ENCODE measurements at places on chromosomes 7 and 10.

GRCh38 chr7:117402109-117402508 lies 25.2 kb downstream of the ASZ1 start:
- DNase-seq: peak; percentile 61

- no peak for DNase-seq
Measured at GRCh38 chr10:124693396-124693795, 50.8 kb downstream of the FAM53B start.

DNA sequence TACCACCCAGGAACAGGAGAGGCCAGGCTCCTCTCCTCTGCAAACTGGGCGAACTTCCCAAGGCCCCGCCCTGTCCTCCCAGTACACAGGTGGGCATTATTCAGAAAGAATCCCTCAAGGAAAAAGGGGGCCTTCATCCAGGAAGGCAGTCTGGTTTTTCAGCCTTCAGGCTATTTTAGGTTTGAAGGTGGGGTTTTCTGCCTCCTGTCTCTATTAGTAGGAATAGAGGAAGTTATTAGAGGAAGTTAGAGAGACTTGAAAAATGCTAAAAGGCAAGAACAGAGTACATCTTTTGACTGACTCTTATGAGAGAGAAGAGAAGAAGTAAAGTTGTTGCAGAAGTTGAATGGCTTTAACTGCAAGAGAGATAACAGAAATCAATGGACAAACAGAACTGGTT lies 250.9 kb upstream of the SORCS1 start:
- no peak for DNase-seq

DNA sequence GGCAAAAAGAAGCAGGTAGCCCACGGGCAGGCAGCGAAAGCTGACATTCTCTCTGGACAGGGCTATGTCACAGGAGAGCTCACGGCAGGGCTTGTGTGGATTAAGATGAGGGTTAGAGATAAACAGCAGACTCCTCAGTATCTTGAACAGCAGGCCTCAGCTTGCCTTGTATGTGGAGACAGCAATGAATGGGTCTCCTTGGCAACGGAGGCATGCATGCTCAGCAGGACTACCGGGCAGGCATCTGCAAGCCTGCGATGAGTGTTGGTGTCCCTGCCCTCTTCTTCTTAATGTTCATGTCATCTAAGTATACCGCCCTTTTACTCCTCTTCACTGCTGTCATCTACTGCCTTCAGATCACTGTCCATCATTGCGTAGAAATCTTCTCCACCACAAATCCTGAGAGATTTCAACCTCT lies 81.9 kb upstream of the C1GALT1 start:
- DNase-seq: peak; percentile 36

GRCh38 chr7:84629216-84629615 lies 434.6 kb upstream of the SEMA3A start:
- no peak for DNase-seq

DNA sequence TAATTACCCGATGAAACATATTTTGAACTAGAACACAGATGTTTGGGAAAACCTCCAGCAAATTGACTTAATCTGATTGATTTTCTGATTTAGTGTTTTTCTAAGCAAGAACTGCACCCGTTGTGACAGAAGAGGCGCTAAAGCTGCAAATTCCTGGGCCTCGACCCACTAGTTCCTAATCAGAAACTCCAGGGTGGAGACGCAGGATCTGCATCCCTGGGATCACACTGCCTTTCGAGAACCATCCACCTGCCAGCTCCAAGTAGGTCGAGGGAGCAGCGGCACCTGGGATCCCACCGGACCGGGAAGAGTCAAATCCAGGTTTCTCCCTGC lies 136.8 kb upstream of the CDCA7L start:
- DNase-seq: no peak

GRCh38 chr7:32066441-32066840 lies 3.8 kb downstream of the PDE1C start:
- DNase-seq: no peak

DNA sequence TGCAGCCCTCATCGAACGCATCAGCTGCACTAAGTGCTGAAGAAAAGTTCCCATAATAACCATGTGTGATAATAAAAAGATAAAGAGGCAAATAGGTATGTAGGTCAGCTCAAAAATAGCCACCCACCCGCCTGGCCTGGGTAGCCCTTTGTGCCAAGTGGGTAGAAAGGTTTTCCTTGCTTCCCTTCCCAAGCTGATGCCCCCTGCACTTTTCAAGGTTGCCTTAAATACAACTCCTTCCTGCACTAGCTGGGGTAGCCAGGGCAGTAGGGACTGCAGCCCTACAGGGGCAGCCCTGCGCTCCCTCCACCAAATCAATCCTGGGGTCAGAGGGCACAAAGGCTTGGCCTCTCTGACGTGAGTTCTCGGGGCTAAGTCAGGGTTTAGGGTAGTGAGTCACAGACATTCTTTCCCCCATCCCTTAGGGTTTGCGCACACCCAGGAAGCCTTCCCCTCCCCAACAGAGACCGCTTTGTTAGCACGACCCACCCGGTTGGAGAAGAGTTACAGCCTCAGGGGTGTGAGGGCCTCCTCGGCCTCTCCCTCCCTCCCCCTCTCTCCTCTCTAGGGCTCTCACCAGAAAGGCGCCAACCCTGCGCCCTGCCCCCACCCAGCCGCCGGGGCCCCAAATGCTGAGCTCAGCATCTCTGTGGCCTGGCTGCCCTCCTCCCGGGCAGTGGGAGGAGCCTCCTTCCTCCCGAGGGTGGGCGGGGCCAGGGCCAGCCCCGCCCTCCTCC lies 13.3 kb upstream of the DDIT4 start:
- peak; percentile 97 for DNase-seq

DNA sequence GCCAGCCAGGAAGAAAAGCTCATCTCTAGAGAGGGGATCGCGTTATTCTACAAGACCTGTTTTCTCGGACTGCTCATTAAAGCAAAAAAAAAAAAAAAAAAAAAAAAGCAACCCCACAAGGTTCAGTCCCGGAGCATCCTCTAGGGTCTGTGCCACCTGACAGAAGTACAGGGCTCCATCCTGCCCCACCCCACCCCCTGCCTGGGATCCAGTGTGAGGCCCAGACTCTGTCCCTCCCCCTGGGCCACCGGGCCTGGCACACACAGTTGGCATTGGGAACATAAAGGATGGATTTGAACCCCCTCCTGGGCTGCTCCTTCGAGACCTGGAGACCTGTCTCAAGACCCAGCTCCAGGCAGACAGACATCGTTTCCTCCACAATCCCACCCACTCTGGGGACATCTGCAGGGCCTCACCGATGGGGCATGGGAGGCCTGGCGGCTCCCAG lies 688 bp downstream of the ORAI2 start:
- no peak for DNase-seq

DNA sequence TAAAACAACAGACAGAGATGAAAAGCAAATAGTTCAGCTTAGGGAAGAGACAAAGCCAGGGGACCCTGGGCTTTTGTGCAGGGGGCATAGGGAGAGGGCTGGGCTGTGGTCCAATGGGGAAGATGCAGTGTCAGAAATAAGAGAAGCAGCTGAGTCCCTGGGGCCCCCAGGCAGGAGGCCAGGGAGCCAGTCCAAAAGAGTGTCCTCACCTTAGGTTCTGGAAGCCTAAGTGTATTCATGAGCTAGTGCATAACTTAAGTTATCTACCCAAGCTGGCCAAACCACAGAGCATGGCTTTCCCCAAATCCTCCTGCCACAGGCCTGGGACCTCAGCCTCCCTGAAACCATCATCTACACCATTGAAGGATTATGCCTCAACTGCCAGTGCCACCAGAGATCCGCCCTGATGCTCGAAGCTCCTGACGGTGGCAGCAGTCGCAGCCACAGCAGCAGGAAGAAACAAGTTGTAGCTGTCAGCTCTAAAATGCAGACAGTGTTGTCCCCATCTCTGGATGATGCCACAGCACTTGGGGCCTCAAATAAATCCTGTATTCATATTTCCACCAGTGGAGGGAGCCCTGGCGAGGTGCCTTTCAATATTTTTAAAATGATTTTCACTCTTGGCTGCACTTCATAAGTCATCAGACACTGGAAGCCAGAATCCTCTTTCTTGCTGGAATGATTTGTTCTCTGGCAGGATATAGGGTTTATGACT lies 574.6 kb downstream of the GRID1 start:
- DNase-seq: peak; percentile 9

- DNase-seq: peak; percentile 53
Measured at GRCh38 chr10:60423920-60424319, 34.2 kb upstream of the ANK3 start.

- no peak for DNase-seq
Measured at GRCh38 chr7:71710442-71710841, 578.5 kb downstream of the GALNT17 start.

- no peak for DNase-seq
Measured at GRCh38 chr10:95312257-95312656, 21.5 kb upstream of the PDLIM1 start.

DNA sequence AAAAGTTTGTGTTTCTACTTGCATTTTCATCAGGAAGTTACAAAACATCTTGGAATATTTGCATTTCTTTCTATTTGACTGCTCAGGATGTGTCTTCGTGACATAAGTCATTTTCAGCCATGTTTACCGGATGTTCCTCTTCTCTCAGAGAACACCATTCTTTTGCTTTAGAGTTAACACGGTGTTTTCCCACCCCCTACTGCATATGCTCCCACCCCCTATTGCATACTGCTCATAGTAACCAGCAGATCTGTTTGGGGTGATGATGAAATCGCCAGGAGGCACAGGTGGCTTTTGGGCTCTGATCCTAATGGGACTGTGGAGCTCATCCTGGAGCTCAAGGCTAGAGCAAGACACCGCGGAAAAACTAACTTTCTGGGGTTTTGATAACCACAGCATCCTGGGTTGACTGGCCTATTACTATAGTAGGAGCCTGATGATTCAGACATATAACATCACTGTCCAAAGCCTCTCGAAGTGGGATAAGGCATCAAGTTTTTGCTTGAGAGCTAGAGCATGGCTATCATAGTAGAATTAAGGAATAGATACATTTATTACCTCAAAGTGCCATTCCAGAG lies 65.1 kb upstream of the BET1 start:
- DNase-seq: peak; percentile 14

DNA sequence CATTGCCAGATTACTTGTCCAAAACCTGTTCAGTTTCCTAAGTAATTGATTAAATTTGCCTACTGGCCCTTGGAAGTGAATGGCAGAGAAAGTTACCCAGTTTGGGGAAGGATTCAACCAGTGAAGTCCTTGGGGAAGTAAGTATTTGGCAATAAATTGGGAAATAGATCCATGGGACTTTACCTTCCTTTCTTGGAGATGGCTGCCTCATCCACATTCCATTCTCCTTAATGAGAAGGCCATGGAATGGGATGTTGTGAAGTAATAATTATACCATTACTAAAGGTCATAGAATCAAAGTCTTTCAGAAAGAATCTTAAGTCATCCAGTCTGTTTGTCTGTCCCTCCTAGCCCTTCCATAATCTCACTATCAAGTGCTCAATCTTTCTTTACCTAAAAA lies 4.5 kb upstream of the COPG2 start:
- peak; percentile 5 for DNase-seq

GRCh38 chr7:22138886-22139285 lies 193.2 kb upstream of the CDCA7L start:
- no peak for DNase-seq

DNA sequence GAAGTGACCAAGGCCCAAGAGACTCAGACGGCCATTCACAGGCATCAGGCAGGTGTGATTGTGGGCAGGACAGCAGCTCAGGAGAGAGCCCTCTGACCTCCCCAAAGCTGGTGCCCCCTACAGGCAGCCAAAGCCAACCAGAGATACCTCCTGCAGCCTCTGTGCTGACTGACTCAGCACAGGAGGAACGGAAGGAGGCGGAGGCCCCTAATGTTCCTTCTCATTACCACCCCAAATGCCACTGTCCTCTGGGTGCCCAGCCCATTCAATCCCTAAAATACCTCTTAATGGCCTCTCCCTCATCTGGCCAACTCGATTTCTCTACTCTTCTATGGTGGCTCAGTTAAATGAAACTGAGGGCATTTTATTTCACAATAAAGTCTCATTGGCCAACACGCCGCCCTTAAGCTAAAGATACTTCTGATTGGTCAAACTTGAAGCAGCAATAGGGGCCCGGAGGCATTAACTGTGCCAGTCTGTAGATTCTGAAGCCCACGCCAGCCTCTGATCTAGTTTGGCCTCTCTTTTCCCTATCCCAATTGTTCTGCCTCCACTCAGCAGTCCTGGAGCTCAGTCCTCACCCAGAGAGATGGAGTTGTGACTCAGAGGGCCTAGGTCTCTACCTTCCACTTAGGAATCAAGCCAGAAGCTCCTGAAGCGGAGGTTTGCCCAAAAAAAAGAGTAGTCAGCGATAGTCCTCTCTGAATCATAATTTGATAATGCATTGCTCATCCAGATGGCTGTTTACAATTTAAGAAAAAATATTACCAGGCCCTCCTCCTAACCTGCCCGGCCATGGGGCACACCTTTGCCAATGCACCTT lies 1.2 kb downstream of the CYREN start:
- no peak for DNase-seq

DNA sequence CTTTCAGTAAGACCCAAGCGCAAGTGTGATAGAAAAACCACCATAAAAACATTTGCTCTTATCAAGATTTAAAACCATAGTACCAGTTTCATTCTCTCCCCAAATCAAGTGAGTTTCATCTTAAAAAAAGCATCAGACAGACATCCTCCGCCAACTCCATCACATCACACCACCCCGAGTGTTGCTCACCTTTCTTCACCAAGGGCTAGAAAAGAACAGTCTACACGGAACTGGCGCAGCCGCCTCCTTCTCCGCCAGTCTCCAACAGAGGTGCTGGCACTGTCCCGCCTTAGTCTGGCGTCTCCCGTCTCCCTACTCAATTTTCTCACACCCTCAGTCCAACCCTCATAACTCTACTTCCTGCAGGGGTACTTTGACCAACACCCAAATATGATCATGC lies 46.9 kb upstream of the WIPI2 start:
- DNase-seq: no peak

DNA sequence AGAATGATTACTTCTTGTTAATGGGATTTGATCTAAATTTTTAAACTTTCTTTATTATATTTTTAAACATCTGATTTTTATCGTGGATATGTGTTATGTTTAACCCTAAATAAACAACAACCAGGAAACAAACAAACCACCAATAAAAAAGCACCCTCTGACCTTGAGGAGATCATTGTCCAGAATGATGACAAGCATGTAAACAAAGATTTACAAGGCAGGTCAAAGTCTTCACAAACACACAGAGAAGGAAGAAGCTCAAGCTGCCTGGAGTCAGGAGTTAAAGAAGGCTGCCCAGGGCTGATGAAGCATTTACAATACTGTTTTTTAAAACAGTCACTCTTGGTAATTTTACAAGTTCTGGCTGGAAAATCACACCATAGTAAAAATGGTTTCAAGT lies 31.0 kb upstream of the EGFR start:
- no peak for DNase-seq

- DNase-seq: no peak
Measured at GRCh38 chr7:123502201-123502600, 32.2 kb downstream of the IQUB start.

Measured in fibroblast of skin of scalp (primary cell).